ENCODE measurements at places on chromosomes 11 and 22.

DNA sequence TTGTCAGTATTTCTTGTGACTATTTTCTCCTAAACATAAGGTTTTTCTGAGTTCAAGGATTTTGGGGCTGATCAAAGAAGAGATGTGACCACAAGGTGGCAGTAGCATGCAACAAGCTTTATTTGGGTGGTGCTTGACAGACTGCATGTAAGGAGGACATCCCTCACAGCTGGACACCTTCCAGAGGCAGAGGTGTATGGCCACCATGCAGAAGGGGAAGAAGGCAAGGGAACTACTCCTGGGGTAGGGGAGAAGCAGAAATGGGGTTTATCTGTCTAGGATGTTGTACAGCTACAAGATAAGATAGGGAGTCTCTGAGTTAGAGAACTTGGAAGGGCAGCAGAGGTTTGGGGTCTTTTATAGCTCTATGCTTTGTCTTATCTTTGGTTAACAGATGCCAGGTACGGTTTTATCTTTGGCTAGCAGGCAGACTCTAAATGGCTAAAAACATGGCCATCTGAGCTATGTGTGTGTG lies 5.1 kb upstream of the BIRC2 start:
- DNase-seq = peak; percentile 49

- DNase-seq = no peak
Measured at GRCh38 chr11:112966561-112966960, 5.3 kb downstream of the NCAM1 start.

DNA sequence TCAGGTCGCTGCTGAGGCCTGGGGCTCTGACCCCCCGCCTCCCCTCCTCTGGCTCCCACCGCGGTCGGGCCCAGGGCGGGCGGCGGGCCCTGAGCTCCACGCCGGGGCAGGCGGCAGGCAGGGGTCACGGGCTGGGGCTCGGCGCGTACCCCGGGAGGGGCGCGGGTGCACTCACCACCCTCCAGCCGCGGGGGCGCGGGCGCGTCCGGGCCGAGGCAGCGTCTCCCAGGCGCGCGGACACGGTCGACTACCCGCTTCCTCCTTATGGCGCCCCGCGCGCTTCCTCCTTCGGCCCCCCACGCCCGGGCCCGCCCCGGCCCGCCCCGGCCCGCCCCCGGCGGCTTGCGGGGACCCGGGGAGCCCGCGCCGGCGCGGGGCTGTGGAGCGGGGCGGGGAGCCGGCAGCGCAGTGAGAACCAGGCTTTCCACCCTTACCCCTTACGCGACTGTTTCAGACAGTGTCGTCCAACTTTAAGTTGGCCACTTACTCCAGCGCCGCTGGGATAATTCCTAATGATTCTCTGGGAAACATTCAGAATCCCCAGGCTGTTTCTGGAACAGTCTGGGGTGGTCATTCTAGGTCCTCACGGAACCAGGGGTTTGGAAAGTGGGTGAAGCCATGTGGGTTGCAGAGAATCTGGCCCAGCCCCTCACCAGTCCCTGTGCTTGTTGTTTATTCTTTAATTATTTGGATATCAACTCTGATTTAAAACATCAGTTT lies at the start of gene BID:
Gene BID, minus strand, starts transcription at position 264 of the 720 bp plus-strand sequence. CDS start 24,353 bp downstream, outside the sequence.
- DNase-seq = no peak

DNA sequence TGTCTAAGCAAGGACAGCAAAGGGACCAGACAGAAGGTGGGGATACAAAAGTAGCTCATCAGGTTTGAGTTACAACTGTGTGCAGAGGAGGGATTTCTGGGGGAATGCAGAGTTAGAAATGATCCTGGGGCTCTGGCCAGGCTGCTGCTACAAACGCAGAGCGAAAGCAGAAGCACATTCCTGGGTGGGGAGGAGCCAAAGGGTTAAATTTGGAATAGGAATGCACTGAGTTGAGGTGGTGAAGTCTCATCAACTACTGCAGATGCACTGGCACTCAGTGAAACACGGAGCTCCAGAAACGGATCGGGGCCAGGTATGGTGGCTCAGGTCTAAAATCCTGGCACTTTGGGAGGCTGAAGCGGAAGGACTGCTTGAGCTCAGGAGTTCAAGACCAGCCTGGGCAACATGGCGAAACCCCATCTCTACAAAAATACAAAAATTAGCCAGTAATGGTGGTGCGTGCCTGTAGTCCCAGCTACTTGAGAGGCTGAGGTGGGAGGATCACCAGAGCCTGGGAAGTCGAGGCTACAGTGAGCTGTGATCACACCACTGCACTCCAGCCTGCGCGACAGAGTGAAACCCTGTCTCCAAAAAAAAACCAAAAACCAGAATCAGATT lies 3.2 kb downstream of the CHKA start:
- no peak for DNase-seq

DNA sequence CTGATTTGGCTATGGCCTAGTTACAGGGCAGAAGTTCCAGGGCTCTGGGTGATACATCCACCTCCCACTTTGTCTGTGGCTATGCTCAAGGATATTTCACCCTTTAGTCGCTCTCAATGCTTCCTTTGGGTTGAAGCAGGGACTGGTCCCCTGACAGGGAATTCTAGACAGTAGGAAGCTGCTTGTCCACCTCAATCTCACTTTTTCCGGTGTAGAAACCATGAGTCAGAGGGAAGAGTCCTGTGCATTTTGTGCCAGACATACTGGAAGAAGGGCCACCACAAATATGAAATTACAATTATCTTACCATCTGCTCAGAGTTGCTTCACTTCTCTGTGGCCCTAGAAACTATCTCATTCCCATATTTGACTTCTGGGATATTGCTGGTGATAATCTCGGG lies 413.7 kb upstream of the FAT3 start:
- no peak for DNase-seq

DNA sequence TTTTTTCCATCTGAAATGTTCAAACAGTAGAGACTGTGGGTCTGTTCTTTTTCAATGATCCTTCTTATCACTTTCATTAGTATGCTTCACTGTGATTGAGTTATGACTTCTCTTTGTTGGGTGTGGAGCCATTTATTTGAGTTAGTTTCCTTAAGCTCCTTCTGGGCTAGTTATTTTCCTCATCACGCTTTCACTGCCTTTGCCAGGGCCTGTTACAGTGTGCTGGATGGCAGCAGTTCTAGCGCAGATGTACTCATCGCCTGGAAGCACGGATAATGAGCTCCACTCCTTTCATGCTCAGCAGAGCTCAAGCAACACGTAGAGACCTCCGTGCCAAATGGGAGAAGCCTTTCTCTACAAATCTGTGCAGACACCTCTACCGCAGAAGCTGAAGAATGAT lies 7.0 kb upstream of the ARHGAP42 start:
- DNase-seq = no peak

GRCh38 chr11:46315033-46315738 lies 32.1 kb upstream of the DGKZ start:
- DNase-seq = peak; percentile 56

- no peak for DNase-seq
Measured at GRCh38 chr22:29689206-29689879, 30.5 kb upstream of the CABP7 start.

GRCh38 chr22:47206666-47207218 lies 444.3 kb downstream of the TBC1D22A start:
- no peak for DNase-seq

- DNase-seq = no peak
Measured at GRCh38 chr11:74717221-74717969, 13.8 kb downstream of the CHRDL2 start.

DNA sequence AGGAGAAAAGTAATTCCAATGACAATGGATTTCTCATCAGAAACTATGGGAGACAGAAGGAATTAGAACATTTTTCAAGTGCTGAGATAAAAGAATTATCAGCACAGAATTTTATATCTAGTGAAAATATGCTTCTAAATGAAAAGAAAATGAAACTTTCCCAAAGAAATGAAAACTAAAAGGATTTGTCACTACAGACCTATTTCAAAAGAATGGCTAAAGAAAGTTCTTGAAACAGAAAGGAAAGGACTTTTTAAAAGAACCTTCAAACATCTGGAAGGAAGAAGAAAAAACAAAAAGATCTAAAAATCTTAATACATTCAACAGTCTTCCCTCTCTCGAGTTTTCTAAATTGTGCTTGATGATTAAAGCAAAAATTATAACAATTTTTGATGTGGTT lies 255.4 kb downstream of the FAM76B start:
- DNase-seq = no peak

GRCh38 chr11:129922674-129923073 lies 27.3 kb upstream of the NFRKB start:
- no peak for DNase-seq

GRCh38 chr11:36594316-36594989 lies at the start of gene IFTAP:
Gene IFTAP (plus strand): TSS chr11:36594502. CDS start chr11:36610104, 15,602 bp downstream.
- DNase-seq = no peak

DNA sequence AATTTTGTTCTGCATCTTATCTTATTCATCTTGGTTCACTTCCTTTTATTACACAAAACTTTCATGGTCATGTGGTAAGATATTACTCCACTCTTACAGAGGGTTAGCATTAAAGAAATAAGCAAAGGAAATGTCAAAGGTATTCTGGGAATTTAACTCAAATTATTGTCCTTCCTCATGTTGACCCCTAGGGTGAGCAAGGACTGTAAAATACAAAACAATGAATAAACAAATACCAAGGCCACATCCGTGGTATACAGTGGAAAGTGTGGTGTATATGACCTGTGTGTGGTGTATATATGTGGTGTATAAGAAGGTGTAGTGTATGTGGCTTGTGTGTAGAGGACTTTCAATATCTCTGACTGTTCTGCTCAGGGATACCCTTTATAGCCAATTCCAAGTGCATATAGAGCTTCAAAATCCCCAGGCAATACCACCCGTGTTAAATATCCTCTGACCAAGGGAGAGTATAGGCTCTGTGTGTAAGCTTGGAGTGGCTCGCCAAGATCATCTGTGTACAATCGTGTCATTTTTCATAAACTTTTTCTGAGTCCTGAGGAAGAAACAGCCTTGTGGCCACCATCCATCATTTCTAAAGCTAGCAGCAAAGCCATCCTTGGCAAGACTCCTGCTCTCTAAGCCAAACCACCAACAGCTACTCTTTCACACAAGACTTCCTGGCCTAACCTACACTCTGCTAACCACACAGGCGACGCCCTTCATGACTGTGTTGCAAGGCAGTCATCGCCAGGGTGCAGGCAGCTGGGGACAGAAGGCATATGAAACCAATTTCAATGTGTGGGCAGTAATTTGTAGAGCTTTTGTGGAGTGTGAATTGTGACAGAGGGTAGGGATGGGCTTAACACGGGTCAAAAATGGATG lies 548.0 kb downstream of the ETS1 start:
- DNase-seq = peak; percentile 60

GRCh38 chr11:113603277-113604059 lies 102.6 kb downstream of the TMPRSS5 start:
- no peak for DNase-seq

DNA sequence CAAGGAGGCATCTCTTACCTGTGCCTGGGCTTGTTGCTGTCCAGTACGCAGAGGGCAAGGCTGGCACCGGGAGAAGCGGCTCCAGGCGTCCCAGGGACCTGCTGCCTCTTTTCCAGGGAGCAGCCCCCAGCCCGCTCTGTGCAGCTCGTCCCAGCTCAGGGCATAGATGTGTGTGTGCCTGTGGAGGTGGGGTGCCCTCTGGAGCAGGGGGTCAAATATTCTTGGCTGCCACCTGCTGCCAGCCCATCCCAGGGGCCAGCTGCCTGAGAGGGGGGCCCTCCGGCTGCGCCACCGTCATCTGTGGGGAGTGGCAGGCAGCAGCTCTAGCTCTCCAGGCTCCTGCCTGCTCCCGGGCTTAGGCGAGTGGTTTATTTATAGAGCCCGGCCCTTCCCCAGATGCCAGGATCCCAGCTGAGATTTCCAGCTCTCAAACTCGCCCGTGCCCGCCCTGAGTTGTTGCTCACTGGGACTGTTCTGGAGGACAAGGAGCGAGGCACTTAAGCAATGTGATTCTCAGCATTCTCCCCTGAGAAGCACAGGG lies 87.5 kb downstream of the RTL6 start:
- no peak for DNase-seq

DNA sequence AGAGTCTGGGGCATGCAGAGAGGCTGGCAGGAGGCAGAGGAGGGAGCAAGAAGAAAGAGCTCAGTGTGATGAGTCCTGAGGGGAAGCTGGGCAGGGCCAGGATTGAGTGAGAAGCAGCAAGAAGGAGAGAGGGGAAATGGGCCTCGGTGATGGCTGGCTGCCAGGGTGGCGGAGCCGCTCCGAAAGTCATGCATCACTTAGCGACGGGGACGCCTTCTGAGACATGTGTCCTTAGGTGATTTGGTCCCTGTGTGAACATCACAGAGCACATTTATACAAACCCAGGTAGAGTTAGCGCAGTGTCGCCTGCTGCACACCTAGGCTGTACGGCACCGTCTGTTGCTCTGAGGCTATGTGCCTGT lies 15.1 kb downstream of the TBC1D22A start:
- DNase-seq = no peak

- no peak for DNase-seq
Measured at GRCh38 chr22:48394787-48395186, 1432.9 kb downstream of the BRD1 start.

DNA sequence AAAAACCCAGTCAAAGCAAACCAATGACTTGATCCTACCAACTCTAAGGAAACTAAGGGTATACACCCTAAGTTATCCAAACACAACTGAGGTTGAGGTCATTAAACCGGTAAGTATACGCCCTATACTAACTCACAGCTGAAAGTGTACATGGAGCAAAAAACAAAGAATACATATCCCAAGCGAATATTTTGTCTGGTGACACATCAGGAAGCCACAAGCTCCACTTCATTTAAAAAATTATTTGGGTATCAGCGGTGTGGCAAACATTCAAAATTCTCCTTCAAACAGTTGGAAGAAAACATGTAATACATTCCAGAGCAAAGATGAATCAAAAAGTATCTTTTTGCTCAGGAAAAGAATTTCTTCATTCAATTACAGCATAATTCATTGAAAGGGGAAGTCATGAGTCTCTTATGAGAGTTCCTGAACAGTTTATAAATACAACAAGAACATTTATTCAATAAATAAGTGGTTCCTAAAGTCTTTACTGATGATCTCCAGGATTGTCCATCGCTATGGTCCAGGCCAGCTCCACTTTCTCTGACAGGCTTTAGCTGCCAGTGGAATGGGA lies 4.5 kb upstream of the JAML start:
- no peak for DNase-seq

DNA sequence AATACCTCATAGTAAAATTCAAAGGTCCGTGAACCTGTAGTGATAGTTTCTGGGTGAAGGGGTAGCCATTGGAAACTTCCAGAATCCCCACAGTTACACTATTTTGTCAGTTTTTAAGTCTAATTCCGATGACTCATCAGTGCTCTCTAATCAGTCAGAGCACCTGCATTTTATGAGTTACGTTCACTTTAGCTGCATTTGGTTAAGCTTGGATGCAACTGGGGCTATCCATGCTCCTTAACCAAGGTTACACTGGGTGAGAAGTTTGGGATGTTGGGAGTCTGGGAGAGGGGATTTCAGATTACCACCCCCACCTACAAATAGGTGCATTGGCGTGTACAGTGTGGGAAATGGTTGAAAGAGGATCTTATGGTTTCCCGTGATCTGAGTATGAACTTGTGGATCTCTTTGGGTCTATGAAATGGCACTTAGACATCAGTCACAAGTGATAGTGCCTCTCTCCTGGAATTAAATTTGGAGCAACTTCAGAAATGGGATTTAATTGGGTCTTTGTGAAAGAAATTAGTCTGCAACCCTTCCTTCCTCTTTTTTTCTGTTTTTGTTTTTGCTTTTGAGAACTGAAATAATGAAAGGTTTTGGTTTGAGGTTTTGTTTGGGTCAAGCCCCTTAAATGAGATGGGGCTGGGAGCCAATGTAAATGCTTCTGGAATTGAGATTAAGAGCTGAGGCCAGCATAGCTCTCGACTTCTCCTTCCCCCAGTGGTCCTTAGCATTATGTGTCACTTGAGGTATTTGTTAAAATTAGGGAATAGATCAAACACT lies 31.5 kb downstream of the EHF start:
- no peak for DNase-seq

- DNase-seq = no peak
Measured at GRCh38 chr22:27866135-27867084, 52.6 kb downstream of the PITPNB start.

- DNase-seq = no peak
Measured at GRCh38 chr11:132402071-132402684, 1031.8 kb downstream of the NTM start.

Measured in activated CD8-positive, alpha-beta memory T cell treated with anti-CD3 and anti-CD28 coated beads for 1 hour (primary cell).